ENCODE measurements at places on chromosomes 16 and 17.

GRCh38 chr17:39022924-39023323, 55.7 kb upstream of the FBXO47 start:
- no peak for DNase-seq

DNA sequence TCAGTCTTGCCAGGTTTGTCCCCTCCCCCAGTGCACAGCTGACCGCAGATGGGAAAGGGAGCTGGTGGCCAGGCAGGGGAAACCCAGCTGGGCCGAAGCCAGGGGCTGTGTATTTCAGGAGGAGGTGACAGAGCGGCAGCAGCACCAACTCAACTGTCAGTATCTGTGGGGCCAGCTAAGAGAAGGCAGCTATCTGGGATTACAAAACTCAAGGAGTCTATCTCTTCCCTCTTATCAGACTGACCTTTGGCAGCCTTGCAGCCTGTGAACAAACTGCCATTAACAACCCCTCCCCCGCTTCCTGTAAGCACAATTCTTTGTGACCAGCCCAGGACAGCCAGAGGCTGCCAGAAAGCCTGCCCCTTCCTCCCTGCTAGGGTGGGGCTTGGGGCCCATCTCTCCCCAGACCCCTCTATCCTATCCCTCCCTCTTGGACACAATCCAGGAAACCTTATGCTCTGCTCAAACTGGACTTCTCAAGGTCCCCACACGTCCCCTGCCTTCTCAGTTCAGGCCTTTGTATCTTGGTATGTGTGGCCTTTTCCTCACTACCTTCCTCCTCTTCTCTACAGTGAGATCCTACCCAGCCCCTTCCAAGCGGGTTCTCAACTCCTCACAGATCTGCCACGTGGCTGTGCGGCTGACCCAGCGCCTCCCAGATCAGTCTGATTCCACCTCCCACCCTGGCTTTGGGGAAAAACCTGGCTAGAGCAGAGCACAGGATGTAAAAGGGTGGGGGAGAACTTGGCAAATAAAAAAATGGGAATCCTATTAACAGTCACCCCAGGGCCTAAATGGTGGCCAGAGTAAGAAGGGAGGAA, 10.5 kb downstream of the ST3GAL2 start:
- DNase-seq: peak; percentile 71

GRCh38 chr16:63188086-63188771, 1152.0 kb upstream of the CDH8 start:
- no peak for DNase-seq

DNA sequence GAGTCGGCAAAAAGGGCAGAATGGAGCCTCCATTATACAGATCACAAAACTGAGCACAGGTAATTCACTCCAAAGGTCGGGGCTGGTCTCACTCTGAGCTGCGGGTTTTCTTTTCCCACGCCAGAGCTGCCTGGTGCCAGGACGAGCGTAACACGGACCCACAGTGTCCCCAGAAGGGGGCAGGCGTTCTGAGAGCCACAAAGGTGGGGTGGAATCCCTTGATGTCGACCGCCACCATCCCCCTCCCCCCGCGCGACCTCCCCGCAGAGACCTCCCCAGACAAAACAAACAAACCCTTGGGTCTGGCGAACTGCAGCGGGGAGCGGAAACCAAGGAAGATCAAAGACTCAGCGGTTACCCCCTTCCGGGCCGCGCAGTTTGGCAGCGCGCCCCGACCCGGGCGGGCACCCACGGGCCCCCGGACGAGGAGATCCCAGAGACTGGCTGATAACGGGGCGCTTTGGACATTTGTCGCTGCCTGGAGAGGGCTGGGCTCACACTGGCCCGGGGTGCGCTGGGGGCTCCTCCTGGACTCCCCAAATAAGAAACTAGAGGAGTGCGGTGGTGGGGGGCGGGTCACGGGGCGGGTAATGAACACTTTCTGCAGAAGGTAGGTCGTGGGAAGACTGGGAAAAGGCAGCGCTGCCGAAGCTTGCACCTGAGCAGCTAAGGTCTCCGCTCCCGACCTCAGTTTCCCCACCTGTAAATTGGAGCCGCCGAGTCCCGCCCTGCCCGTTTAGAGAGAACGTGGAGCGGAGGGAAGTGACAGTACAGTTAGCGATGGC, 664 bp upstream of the NKD1 start:
- no peak for DNase-seq

DNA sequence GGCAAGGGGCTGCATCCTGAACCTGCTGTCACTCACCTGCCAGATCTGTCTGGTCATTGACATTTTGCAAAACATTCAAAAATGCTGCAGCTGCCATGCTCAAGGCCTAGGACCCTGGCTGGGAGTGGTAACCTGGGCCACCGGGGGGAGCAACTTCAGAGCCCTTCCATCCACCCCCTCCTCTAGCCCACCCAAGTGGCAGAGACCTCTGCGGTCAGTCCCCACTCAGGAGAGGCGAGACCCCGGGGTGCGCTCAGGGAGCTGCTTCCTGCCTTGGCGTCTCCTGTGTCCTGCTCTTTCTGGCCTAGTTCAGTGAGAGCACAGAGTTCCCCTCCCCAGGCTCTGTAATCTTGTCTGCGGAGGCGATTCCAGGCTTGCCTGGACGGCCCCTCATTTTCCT, 108.8 kb downstream of the CCDC182 start:
- DNase-seq: no peak

DNA sequence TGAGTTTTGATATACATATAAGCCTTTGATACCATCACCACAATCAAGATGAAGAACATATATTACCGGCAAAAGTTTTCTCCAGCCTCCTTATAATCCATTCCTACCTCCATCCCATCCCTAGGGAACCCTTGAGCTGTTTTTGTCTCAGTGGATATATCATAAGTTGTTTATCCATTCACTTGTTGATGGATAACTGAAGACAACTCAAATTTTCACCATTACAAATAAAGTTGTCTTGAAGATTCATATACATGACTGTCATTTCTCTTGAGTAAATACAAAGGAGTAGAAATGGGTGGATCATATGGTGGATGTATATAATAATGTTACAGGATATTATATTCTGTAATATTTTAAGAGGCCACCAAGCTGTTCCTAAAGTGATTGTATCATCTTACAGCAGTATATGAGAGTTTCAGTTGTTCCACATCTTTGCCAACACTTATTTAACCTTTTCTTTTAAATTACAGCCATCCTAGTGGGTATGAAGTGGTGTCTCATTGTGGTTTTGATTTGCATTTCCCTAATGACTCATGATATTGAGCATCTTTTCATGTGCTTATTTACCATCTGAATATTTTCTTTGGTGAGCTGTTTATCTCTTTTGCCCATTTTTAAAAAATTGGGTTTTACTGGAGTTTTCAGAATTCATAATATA, 17.4 kb downstream of the NF1 start:
- no peak for DNase-seq
